ENCODE measurements at places on chromosomes 1 and 21.

- DNase-seq: no peak
Measured at GRCh38 chr1:203509135-203509534, 15.2 kb downstream of the OPTC start.

GRCh38 chr1:20443703-20444586, 42.1 kb downstream of the CAMK2N1 start:
- no peak for DNase-seq

DNA sequence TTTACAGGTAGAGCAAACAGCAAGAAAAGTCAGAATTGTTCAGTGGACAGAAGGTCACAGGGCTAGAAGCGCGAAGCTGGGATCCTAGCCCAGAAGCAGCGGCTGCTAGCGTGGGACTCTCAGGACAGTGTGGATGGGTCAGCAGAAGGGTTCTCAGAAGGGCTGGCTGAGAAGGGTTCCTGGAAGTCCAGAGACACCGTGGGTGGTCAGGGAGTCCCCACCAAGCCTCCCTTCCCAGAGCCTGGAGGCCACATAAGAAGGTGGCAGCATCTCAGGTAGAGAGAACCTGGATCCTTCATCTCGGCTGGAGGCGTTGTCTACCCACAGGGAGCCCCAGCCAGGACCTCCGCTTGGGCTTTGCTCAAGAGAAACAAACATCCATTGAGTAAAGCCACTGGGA, 696.3 kb downstream of the PTPRU start:
- DNase-seq: no peak

DNA sequence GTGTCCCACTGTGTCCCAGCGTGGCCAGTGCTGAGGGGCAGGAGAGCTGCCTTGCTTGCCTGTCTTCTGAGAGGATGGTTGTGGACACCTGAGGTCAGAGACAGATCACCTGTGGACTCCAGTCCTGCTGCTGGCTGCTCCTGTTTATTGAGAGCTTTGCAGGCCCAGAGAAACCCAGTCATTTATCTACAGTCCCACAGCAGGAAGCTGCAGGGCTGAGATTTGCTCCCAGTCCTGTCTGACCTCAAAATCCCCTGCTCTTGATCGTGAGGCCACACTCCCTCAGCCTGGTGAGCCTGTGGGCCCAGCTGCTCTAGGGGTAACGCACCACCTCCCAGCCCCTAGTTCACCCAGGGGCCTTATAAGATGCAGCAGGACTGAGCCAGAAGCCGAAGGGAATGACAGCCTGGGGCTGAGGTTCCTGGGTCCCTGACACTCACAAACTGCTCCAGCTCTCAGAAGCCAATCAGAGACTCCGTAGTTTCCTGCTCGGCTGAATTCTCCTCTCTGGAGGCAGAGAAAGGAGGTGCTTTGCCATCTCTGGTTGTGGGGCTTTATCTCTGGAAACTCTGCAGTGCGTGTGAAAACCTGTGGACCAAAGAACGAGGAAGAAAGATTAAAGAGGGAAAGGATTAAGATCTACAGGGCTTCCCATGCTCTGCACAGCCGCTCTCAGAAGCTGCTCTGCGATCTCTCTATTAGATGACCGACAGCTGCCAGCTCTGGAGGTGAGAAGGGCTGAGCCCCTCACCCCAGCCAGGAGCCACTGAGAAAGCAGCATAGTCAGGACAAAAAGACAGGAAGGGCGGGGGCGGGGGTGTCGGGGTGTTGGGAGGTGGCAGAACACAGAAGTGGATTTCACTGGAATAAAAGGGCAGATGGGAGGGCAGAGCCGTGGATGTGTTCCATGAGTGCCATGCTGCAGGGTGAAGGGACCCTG, 39.1 kb downstream of the UBIAD1 start:
- DNase-seq: no peak

DNA sequence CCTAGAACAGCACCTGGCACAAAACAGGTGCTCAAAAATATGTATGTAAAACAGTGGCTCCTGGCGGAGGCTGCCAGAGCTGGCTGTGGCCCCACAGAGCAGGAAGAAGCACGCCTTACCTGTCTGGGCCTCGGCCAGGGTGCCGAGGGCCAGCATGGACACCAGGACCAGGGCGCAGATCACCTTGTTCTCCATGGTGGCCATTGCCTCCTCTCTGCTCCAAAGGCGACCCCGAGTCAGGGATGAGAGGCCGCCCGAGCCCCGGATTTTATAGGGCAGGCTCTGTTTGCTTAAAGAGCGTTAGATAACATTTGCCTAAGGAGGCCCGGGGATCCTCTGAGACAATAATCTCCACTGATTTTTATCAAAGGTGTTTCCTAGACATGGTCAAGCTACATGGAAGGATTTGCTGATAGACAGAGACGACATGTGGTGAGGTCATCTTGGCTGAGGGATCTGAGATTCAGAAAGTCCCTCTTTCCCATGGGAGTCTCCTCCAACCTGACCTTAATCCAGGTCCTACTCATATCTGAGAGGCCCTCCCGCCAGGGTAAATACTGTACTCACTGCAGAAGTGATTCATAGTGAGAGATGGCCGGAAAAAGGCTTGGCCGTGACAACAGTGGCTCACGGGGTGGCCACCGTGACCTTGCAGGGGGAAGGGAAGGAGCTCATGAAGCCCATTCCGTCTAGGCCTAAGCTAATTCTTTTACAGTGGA, at the start of gene TFF1:
TFF1 (minus strand) TSS at position 244 of the 719 bp plus-strand sequence; CDS start at position 204, 40 bp downstream.
- no peak for DNase-seq
